Airway epithelial cell (primary cell): ENCODE measurements at places on chromosomes 16 and 17. TPM values are rescaled to one million over a fixed set of nuclear protein-coding genes. Genes with fewer than 3 reads are reported as not detected.

The CHD9 gene
- total RNA-seq, result 18.5 and 23.7 TPM in 2 replicates

The RPRML gene
- 0.28 TPM in 1 of 2 replicates, not detected in the other for total RNA-seq

The IRF8 gene
- not detected in 2 replicates for total RNA-seq

The MYH1 gene
- not detected in 2 replicates for total RNA-seq

The CCR7 gene
- not detected in 2 replicates for total RNA-seq

The PPY gene
- not detected in 2 replicates for total RNA-seq

The MOSMO gene
- total RNA-seq, result 7.9 and 8.4 TPM in 2 replicates

The CCL8 gene
- total RNA-seq, result not detected in 2 replicates

The MRPL28 gene
- 171 and 215 TPM in 2 replicates for total RNA-seq

The TMEM204 gene
- 0.23 and 0.35 TPM in 2 replicates for total RNA-seq

The PRPF8 gene
- 97.9 and 173 TPM in 2 replicates for total RNA-seq

The OR2C1 gene
- total RNA-seq, result not detected in 2 replicates

The WNT9B gene
- not detected in 2 replicates for total RNA-seq

The SLFN5 gene
- total RNA-seq, result 18.0 and 18.5 TPM in 2 replicates

The CCL16 gene
- not detected in 2 replicates for total RNA-seq

The ACAP1 gene
- 0.42 and 0.78 TPM in 2 replicates for total RNA-seq

The VAT1L gene
- 0.33 and 0.63 TPM in 2 replicates for total RNA-seq

The GFAP gene
- 0.05 TPM in 1 of 2 replicates, not detected in the other for total RNA-seq

The C17orf50 gene
- total RNA-seq, result not detected in 2 replicates

The AOC2 gene
- total RNA-seq, result 0.14 and 0.92 TPM in 2 replicates

The ZFHX3 gene
- 1.9 and 3.1 TPM in 2 replicates for total RNA-seq

The SSTR5 gene
- total RNA-seq, result not detected in 2 replicates

The KRTAP2-1 gene
- not detected in 2 replicates for total RNA-seq

The ADGRG3 gene
- total RNA-seq, result not detected in 2 replicates

The PER1 gene
- total RNA-seq, result 47.4 and 70.4 TPM in 2 replicates

The CTRL gene
- 1.5 TPM in 1 of 2 replicates, not detected in the other for total RNA-seq

The SLC47A1 gene
- 0.99 and 2.9 TPM in 2 replicates for total RNA-seq

The EMC6 gene
- 17.0 and 33.9 TPM in 2 replicates for total RNA-seq

The RHBDL1 gene
- total RNA-seq, result 3.6 and 4.2 TPM in 2 replicates

The DPEP2 gene
- not detected in 2 replicates for total RNA-seq

The PRR11 gene
- 43.5 and 147 TPM in 2 replicates for total RNA-seq

The MT4 gene
- not detected in 2 replicates for total RNA-seq

The C16orf46 gene
- total RNA-seq, result 0.21 TPM in 1 of 2 replicates, not detected in the other

The KRTAP2-2 gene
- not detected in 2 replicates for total RNA-seq

The XAF1 gene
- 0.21 TPM in 1 of 2 replicates, not detected in the other for total RNA-seq

The CES4A gene
- 0.65 and 2.5 TPM in 2 replicates for total RNA-seq

The KRT33A gene
- total RNA-seq, result 0.35 TPM in 1 of 2 replicates, not detected in the other

The CDH3 gene
- 567 and 645 TPM in 2 replicates for total RNA-seq

The FA2H gene
- 1.3 and 1.7 TPM in 2 replicates for total RNA-seq

The RND2 gene
- total RNA-seq, result under 0.01 and 0.21 TPM in 2 replicates

The PDILT gene
- total RNA-seq, result not detected in 2 replicates

The TEX19 gene
- total RNA-seq, result not detected in 2 replicates

The ARHGDIG gene
- total RNA-seq, result 0.60 and 1.6 TPM in 2 replicates

The OR1A1 gene
- total RNA-seq, result not detected in 2 replicates

The KCTD19 gene
- not detected in 2 replicates for total RNA-seq

The CAPNS2 gene
- 57.3 and 58.2 TPM in 2 replicates for total RNA-seq

The KRTAP3-2 gene
- total RNA-seq, result not detected in 2 replicates

The TNFRSF13B gene
- total RNA-seq, result not detected in 2 replicates

The ZG16B gene
- total RNA-seq, result 3.0 and 3.2 TPM in 2 replicates

The TMEM88 gene
- 0.63 TPM in 1 of 2 replicates, not detected in the other for total RNA-seq

The TBC1D3K gene
- not detected in 2 replicates for total RNA-seq

The CCT6B gene
- total RNA-seq, result 0.84 and 1.2 TPM in 2 replicates

The C16orf96 gene
- not detected in 2 replicates for total RNA-seq

The HCRT gene
- total RNA-seq, result not detected in 2 replicates

The CD300LF gene
- not detected in 2 replicates for total RNA-seq

The ZNF830 gene
- 8.9 and 9.3 TPM in 2 replicates for total RNA-seq

The TLCD1 gene
- 20.2 and 23.5 TPM in 2 replicates for total RNA-seq

The NME3 gene
- total RNA-seq, result 69.0 and 71.8 TPM in 2 replicates
